ENCODE measurements at places on chromosomes 6 and 20. TPM values are rescaled to one million over a fixed set of nuclear protein-coding genes. Genes with fewer than 3 reads are reported as not detected.

The PNLDC1 gene
- total RNA-seq = 0.18 TPM

The COL21A1 gene
- 14.7 TPM for total RNA-seq

The ACAT2 gene
- total RNA-seq = 31.4 TPM

The PRDM1 gene
- total RNA-seq = 7.9 TPM

The OPRM1 gene
- total RNA-seq = not detected

The ZBP1 gene
- 1.0 TPM for total RNA-seq

The NKX2-2 gene
- total RNA-seq = not detected

The GRIK2 gene
- 0.58 TPM for total RNA-seq

The SMLR1 gene
- total RNA-seq = not detected

The GPLD1 gene
- total RNA-seq = 1.7 TPM

The KCNK16 gene
- total RNA-seq = not detected

The SPATS1 gene
- 0.45 TPM for total RNA-seq

The DZANK1 gene
- 2.1 TPM for total RNA-seq

The HTR1E gene
- total RNA-seq = not detected

The RIN2 gene
- 69.0 TPM for total RNA-seq

The RARS2 gene
- total RNA-seq = 33.3 TPM

The CTAGE9 gene
- not detected for total RNA-seq

The LY6G6C gene
- total RNA-seq = not detected

The ZSCAN12 gene
- 6.0 TPM for total RNA-seq

The NOTCH4 gene
- total RNA-seq = 58.4 TPM

The CLPSL2 gene
- total RNA-seq = not detected

The WFDC10B gene
- total RNA-seq = 0.44 TPM

The FILIP1 gene
- 25.7 TPM for total RNA-seq

The VGLL2 gene
- not detected for total RNA-seq

The CST1 gene
- total RNA-seq = not detected

The CCN6 gene
- not detected for total RNA-seq

The HSPA1L gene
- total RNA-seq = 1.2 TPM

The COMMD7 gene
- total RNA-seq = 39.1 TPM

The AFG1L gene
- total RNA-seq = 9.3 TPM

The DSP gene
- 15.1 TPM for total RNA-seq

The TGM3 gene
- total RNA-seq = 0.37 TPM

The ZBTB12 gene
- total RNA-seq = 4.8 TPM

The PRRT1 gene
- 1.6 TPM for total RNA-seq

The FHL5 gene
- total RNA-seq = 13.3 TPM

The SIRPB2 gene
- 29.9 TPM for total RNA-seq

The MYL9 gene
- total RNA-seq = 344 TPM

The AIF1 gene
- total RNA-seq = 38.5 TPM

The PSORS1C2 gene
- total RNA-seq = not detected

The SOX18 gene
- 69.2 TPM for total RNA-seq

The MYT1 gene
- not detected for total RNA-seq

The RGS17 gene
- total RNA-seq = 0.15 TPM

The HLA-DOB gene
- 1.5 TPM for total RNA-seq

The SLC35D3 gene
- 0.09 TPM for total RNA-seq

The PPP1R3G gene
- 0.17 TPM for total RNA-seq

The KCNK17 gene
- 4.8 TPM for total RNA-seq

The SCGN gene
- total RNA-seq = not detected

The TGM2 gene
- total RNA-seq = 174 TPM

The XKR7 gene
- not detected for total RNA-seq

Data from left lung (tissue), 14 donors.